ENCODE measurements at places on chromosomes 16 and 17.

GRCh38 chr17:35773679-35774425 lies 13.2 kb downstream of the C17orf50 start:
- no peak for DNase-seq

DNA sequence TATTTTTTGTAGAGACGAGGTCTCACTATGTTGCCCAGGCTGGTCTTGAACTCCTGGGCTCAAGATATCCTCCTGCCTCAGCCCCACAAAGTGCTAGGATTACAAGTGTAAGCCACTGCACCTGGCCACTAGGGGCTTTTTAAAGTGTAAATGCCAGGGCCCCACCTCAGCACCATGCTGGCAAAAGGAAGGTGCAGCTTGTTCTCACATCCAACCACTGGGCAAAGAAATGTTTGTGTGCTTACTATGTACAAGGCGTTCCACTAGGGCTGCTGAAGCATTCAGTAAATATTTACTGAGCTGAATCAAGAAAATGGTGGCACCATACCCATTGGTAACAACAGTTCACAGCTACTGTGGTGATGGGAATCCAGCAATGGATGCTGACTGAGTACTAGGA lies 22.6 kb downstream of the COG1 start:
- DNase-seq: no peak

GRCh38 chr17:8520981-8521380 lies 85.3 kb downstream of the NDEL1 start:
- no peak for DNase-seq

DNA sequence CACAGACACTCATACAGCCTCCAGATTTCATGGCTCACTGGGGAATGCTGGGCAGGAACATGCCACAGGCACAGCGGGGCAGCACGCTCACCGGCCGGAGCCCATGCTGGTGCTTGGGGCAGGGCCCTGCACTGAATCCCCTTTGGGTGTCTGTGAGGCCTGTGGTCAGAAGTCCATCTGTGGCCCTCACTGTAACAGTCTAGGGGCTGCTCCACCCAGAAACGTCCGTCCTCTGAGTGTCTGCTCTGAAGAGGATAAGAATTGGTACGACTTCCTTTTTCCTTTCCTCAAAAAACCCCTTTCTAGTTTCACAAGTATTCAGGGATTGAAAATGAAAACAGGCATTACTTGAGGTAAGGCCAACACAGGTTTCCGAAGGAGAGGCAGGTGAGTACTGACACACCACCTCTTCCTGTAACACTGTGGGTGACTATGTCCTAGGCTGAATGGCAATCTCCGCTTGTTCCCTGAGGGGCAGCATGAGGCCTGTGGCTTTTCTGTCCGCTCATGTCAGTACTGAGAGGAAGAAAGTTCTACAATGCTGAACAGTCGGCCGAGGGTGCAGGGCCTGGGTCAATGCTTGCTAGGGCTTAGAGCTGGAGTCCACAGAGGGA lies 42.5 kb downstream of the TMEM11 start:
- DNase-seq: no peak

- no peak for DNase-seq
These were observed 24.2 kb downstream of the FAM20A start for GRCh38 chr17:68576811-68577496.

GRCh38 chr17:78365561-78366108 lies 5.8 kb upstream of the SOCS3 start:
- DNase-seq: no peak

DNA sequence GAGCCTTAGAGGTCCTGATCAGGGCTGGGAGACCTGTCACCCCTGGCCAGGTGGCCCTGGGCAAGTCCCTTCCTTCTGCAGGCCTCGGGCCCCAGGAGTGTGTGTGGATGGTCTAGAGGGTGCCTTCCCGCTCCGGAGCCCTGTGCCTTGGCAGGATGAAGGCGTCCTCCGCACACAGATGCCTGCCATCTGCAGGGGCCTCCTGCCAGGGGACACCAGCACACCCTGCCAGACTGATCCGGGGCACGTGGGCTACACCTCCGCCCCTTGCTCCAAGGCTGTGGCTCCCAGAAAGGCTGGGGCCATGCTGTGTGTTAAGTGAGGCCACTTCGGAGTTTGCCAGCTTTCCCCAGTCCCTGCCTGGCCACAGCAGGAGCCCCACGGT lies 30.7 kb downstream of the NPTX1 start:
- no peak for DNase-seq

- DNase-seq: no peak
These were observed 5.5 kb upstream of the FAM20A start for GRCh38 chr17:68606451-68607307.

- DNase-seq: no peak
These were observed 24.6 kb downstream of the HIGD1B start for GRCh38 chr17:44872131-44872768.

- DNase-seq: no peak
These were observed 8.8 kb downstream of the PRSS22 start for GRCh38 chr16:2848933-2849725.

- DNase-seq: no peak
These were observed 311.3 kb downstream of the CDH13 start for GRCh38 chr16:82937926-82938520.

DNA sequence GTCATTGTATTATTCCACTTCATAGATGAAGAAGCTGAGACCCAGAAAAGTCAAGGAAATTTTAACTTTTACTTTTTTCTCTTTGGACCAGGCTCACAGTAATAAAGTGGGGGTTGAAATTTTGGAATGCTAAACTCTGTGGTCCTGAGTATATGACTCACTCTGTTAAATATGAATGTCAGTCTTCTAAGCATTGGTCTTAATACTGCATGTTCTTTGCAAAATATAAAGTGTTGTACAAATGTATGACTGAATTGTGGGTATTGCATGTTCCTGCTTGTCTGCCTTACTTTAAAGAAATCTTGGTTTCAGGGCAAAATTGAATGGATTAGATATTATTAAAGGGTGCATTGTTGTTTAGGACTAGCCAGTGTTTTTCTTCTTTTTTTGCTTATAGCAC lies 950.8 kb upstream of the GOT2 start:
- no peak for DNase-seq

DNA sequence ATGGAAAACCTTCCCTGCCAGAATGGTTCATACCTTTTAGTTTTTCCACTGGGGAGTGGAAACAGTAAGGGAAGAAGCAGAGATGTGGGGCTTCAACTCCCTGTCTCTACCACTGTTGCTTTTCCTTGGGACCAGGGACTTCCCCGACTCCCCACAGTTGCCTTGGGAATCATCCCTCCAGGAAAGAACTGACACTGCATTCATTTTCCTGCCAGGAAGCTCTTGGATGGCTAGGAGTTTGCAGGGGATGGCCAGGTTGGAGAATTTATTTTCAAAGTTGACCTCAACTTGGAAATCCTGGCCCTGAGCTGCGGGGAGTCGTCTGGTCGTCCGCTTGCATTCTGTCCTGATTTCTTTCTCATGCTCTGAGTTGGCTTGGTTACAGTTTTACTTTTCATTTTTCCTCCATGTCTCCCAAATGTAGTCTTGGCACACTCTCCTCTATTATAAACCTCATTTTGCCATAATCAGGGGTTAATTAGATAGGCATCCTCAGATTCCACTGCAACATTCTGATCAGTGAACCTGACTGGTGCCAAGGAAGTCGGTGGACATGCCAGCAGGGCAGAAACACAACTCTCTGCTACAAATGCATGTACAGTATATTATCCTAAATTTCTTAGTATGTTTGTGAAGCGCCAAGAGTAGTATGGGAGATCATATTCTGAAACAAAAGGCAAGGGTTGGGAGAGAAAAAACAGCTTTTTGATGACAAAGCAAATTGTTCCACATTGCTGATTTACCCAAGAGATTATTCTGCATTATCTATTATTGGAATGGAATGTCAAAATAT lies 220.5 kb upstream of the XYLT1 start:
- no peak for DNase-seq

DNA sequence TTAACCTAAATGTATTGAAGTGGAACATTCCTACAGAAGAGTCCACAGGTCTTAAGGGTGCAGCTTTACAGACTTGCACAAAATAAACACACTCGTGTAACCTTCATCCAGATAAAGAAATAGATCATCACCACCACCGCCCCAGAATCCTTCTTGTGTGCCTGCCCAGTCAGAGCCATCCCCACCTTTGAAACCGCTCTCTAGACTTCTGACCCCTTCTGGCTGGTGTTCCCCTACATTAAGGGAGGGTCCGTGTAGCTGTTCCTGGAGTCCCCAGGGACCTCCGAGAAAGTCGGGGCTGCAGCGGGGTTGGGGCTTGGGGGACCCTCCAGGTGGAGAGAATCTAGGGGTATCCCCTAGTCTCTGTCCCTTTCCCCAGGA lies 9.4 kb downstream of the TBX4 start:
- no peak for DNase-seq

DNA sequence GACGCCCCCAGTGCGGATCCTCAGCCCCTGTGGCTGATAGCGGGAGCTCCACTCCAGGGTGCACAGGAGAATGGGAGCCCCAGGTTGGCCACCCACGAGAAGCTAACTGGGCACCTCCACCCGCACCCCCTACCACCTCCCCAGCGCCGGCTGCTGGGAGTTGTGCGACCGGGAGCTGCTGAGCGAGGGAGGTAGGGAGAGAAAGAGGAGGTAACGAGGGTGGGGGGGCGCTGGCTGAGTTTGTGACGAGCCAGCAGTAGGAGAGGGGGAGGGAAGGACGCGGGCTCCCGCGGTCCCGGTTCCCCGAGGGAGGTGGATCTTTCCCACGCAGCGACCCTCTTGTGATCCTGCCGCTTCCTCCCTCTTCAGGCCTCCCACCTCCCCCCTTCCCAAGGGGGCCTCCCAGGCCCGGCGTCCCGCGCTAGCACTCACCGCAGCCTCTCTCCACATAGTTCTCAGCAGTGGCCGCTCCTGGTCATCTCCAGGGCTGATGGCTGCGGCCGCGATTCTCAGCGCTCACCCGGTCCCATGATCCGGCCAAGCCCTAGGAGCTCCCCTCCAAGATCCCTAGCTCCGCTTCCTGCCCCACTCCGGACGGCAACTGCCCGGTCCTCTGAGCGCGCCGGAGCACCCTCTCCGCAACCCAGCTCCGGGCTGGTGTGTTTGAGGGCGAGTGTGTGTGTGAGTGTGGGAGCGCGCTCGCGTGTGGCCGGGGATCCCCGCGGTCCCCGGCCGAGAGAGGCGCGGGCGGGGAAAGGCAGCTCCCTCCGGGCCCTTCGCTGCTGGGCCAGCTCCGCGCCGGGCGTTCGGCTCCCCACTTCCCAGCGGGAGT lies at the start of gene GRIN2A:
TSS of gene GRIN2A (minus strand) at position 207 of the 832 bp plus-strand sequence. CDS start 2,017 bp downstream, outside the sequence.
- DNase-seq: no peak

DNA sequence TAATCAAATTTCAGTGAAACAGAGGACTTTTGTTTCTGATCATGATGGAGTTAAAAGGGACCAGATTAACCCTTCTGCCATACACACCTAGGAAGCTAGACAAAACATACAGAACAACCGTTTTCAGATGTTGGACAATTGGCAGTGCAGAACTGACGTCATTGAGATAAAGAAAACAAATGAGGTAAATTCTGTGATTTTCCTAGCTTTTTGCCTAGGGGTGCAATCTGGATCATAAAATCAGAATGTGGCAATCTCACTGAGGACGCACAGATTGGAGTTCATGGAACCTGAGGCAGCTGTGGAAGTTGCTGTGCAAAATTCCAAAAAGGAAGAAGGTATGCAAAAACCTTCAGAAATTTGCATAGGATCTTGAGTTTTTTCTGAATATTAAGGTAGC lies 15.0 kb upstream of the USP32 start:
- no peak for DNase-seq

DNA sequence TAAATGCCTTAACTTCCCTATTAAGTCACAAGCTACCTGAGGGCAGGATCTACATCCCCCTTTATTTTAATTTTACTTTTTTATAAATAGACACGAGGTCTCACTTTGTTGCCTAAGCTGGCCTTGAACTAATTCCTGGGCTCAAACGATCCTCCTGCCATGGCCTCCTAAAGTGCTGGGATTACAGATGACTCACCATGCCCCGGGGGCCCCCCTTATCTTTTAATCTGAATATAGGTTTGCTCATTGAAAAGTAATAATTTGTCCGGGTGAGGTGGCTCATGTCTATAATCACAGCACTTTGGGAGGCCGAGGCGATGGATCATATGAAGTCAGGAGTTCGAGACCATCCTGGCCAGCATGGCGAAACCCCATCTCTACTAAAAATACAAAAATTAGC lies 14.2 kb downstream of the ETV4 start:
- no peak for DNase-seq

- no peak for DNase-seq
These were observed 63.2 kb downstream of the N4BP1 start for GRCh38 chr16:48546774-48547173.
